Immature natural killer cell (primary cell): ENCODE measurements at places on chromosomes 7 and 10.

- DNase-seq = no peak
- no peak overlapping the region for H3K4me3 ChIP-seq
- H3K27me3 ChIP-seq = peaks cover 7% of the 10 kb centered on the region
- H3K36me3 ChIP-seq = peaks cover 4% of the 10 kb centered on the region
- no peak overlapping the region for H3K27ac ChIP-seq
- H3K4me1 ChIP-seq = peaks cover 7% of the 10 kb centered on the region
These were observed 22.4 kb upstream of the AHR start for GRCh38 chr7:17275749-17276671.

- H3K27ac ChIP-seq = no peak overlapping the region
- no peaks in the 10 kb centered on the region for H3K4me1 ChIP-seq
- no peak for DNase-seq
- H3K4me3 ChIP-seq = no peak overlapping the region
These were observed 274.6 kb downstream of the KCND2 start for GRCh38 chr7:120547605-120548004.

- no peaks in the 10 kb centered on the region for H3K27me3 ChIP-seq
- H3K4me1 ChIP-seq = no peaks in the 10 kb centered on the region
- no peak overlapping the region for H3K4me3 ChIP-seq
- no peak overlapping the region for H3K27ac ChIP-seq
- DNase-seq = no peak
These were observed 391.8 kb upstream of the ETV1 start for GRCh38 chr7:14381306-14381705.

GRCh38 chr7:138237995-138238394 is 161.7 kb downstream of the AKR1D1 start:
- H3K27me3 ChIP-seq = no peaks in the 10 kb centered on the region
- no peak overlapping the region for H3K4me3 ChIP-seq
- no peak overlapping the region for H3K27ac ChIP-seq
- no peaks in the 10 kb centered on the region for H3K4me1 ChIP-seq
- no peaks in the 10 kb centered on the region for H3K36me3 ChIP-seq

DNA sequence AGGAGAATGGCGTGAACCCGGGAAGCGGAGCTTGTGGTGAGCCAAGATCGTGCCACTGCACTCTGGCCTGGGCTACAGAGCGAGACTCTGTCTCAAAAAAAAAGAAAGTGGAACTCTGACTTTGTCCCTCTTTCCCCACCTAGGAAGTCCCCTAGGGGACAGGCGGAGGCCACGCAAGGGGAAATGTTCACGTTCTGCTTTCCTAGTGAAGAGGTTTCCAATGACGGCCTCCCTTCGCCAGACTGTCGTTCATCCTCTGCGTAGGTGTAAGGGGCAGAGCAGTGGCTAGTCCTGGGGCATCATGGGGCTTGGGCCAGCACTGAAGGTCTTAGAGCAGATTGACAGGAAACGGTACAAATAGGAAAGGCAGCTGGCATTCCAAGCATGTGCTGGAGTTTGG is 30.6 kb downstream of the SUFU start:
- DNase-seq = no peak
- no peaks in the 10 kb centered on the region for H3K27me3 ChIP-seq
- no peak overlapping the region for H3K4me3 ChIP-seq
- peaks cover 11% of the 10 kb centered on the region for H3K4me1 ChIP-seq
- H3K36me3 ChIP-seq = no peaks in the 10 kb centered on the region
- no peak overlapping the region for H3K27ac ChIP-seq

- DNase-seq = no peak
- H3K27ac ChIP-seq = no peak overlapping the region
- no peak overlapping the region for H3K4me3 ChIP-seq
- H3K27me3 ChIP-seq = peaks cover 2% of the 10 kb centered on the region
- H3K36me3 ChIP-seq = no peaks in the 10 kb centered on the region
These were observed 103.1 kb upstream of the DGKB start for GRCh38 chr7:15005672-15006071.

DNA sequence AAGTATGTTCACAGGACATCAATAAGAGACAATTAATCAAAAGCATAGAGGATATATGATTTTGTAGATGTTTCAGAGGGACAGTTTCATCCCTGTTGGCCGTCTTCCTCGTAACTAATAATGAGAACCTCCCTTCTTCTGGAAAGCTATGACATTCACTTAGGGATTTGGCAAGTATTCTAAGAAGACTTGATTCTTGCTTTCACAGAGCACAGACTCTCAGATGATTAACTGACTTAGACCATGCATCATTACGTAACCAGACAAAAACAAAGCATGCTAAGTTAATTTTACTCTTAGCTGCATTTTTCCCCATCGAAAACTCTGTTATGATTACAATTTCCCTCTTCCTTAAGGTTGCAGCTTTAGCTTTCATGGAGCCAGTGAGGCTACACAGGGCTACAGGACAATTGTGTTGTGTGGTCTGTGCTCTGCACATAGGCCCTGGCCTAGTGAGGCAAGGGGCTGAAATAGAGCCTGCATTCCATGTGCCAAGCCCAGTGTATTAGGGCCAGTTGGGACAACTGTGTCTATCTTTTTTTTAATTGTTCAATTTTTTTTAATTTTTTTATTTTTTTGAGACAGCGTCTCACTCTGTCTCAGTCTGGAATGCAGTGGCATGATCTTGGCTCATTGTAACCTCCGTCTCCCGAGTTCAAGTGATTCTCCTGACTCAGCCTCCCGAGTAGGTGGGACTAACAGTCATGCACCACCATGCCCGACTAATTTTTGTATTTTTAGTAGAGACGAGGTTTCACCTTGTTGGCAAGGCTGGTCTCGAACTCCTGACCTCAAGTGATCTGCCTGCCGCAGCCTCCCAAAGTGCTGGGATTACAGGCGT is 105.3 kb downstream of the PLXDC2 start:
- no peak overlapping the region for H3K4me3 ChIP-seq
- DNase-seq = no peak
- no peak overlapping the region for H3K27ac ChIP-seq
- H3K36me3 ChIP-seq = peaks cover 4% of the 10 kb centered on the region
- H3K4me1 ChIP-seq = peaks cover 7% of the 10 kb centered on the region
- H3K27me3 ChIP-seq = no peaks in the 10 kb centered on the region

DNA sequence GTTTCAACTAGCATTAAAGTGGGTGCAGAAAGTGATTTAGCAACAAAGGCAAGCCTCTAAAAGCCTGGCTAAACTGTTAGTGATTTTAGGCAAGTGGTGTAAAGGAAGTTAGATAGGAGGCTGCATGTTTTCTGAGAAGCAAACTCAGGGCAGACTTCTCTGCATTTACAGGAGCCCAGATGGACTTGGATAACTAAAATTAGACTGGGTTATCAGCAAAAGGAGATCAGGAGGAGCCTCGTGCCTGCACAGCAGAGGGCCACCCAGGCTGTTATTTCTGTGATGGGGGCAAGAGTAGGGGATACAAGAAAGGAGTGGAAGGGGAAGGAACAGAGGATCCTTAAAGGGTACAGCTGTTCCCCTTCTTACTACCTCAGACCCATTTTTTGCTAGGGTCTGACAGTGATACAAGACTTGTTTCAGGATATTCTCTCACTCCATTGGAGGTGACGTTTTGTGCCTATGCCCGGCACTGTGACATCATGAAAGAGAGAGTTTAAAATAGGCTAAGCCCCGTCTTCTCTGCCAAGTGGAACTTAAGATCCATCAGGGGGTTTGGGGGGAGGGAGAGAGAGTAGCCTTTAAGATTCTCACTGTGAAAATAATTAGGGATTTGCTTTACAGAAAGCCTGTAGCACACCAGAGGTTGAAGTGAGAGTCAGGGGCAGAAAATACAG is 49.6 kb upstream of the PDCD4 start:
- no peak overlapping the region for H3K27ac ChIP-seq
- no peaks in the 10 kb centered on the region for H3K27me3 ChIP-seq
- no peak overlapping the region for H3K4me3 ChIP-seq
- H3K36me3 ChIP-seq = no peaks in the 10 kb centered on the region

- no peaks in the 10 kb centered on the region for H3K36me3 ChIP-seq
- DNase-seq = no peak
- H3K4me3 ChIP-seq = no peak overlapping the region
These were observed 46.7 kb downstream of the PARD3 start for GRCh38 chr10:34768261-34768971.

DNA sequence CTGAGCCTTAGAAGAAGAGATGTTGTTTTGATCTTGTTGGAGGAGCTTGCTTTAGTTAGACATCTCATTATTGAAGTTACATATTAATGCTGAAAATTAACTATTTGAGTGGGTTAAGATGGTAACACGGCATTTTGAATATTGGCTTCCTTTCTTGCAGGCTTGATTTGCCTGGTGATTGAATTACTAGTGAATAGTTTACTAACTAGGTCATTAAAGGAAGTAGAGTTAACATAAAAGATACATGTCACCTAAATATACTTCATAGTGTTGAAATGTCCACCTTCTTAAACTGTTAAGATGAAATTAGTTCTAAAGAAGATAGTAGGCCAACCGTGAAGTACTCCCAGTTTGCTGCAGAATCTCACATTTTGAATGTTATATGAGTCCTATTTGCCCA is 18.5 kb downstream of the MPLKIP start:
- H3K27me3 ChIP-seq = no peaks in the 10 kb centered on the region
- H3K4me1 ChIP-seq = peaks cover 7% of the 10 kb centered on the region
- no peak for DNase-seq

GRCh38 chr7:75617634-75618234 is 121.0 kb downstream of the HIP1 start:
- H3K36me3 ChIP-seq = no peaks in the 10 kb centered on the region
- peak; percentile 80 for DNase-seq
- peaks cover 3% of the 10 kb centered on the region for H3K27me3 ChIP-seq
- H3K27ac ChIP-seq = peak overlapping the region; percentile 89
- H3K4me3 ChIP-seq = peak overlapping the region; percentile 75
- H3K4me1 ChIP-seq = peaks cover 56% of the 10 kb centered on the region

DNA sequence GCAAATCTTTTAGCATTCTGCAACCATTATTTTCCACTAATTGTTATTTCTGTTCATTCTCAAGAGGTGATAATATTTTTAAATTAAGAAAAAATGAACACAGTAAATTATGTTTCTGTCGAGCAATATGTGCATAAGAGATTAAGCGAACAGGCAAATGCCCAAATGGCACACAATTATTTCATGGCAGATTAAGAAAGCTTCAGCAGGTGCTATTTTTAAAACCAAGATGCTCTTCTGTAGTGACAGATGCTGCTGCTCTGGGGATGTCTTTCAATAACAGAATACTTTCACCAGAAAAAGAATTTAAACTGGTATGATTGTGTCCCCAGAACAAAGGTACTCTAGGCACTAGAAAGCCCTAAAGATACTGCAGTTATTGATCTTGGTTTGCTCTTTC is 412.7 kb upstream of the SORCS1 start:
- H3K36me3 ChIP-seq = no peaks in the 10 kb centered on the region
- no peak overlapping the region for H3K4me3 ChIP-seq
- no peak overlapping the region for H3K27ac ChIP-seq
- DNase-seq = no peak
- H3K27me3 ChIP-seq = no peaks in the 10 kb centered on the region

- H3K4me1 ChIP-seq = no peaks in the 10 kb centered on the region
- no peak overlapping the region for H3K27ac ChIP-seq
- peaks cover 4% of the 10 kb centered on the region for H3K36me3 ChIP-seq
- no peak for DNase-seq
- no peak overlapping the region for H3K4me3 ChIP-seq
These were observed 280.0 kb downstream of the RPS24 start for GRCh38 chr10:78313636-78314035.

DNA sequence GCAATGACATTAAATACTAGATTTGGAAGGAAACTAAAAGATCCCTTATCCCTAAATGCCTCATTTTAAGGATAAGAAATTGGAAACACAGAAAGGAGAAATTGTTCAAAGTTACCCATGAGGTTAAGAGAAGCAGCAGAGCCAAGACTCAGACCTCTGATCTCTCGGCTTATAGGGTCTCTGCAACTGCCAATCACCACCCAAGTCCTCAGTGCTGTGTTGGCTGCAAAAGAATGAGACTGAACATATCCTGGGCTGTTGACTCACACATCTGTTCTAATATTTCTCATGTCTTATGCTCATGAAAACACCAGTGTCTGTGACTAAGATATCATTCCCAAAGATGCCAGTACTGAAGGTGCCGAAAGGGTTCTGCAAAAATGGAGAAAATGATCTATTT is 153.3 kb downstream of the XPNPEP1 start:
- H3K4me3 ChIP-seq = no peak overlapping the region
- no peak for DNase-seq
- no peaks in the 10 kb centered on the region for H3K4me1 ChIP-seq
- H3K27ac ChIP-seq = no peak overlapping the region
- H3K36me3 ChIP-seq = no peaks in the 10 kb centered on the region

GRCh38 chr7:104299323-104299722 is 29.1 kb upstream of the LHFPL3 start:
- no peak overlapping the region for H3K4me3 ChIP-seq
- no peak for DNase-seq
- peaks cover 3% of the 10 kb centered on the region for H3K27me3 ChIP-seq
- H3K27ac ChIP-seq = no peak overlapping the region

GRCh38 chr7:95470452-95470851 is 15.3 kb upstream of the ASB4 start:
- no peaks in the 10 kb centered on the region for H3K36me3 ChIP-seq
- no peak overlapping the region for H3K4me3 ChIP-seq
- peaks cover 9% of the 10 kb centered on the region for H3K4me1 ChIP-seq

- peaks cover 2% of the 10 kb centered on the region for H3K36me3 ChIP-seq
- H3K4me3 ChIP-seq = peak overlapping the region; percentile 98
- H3K4me1 ChIP-seq = peaks cover 92% of the 10 kb centered on the region
- no peak for DNase-seq
- H3K27ac ChIP-seq = peak overlapping the region; percentile 99
These were observed 868 bp upstream of the PDCD4 start for GRCh38 chr10:110870823-110871297.

DNA sequence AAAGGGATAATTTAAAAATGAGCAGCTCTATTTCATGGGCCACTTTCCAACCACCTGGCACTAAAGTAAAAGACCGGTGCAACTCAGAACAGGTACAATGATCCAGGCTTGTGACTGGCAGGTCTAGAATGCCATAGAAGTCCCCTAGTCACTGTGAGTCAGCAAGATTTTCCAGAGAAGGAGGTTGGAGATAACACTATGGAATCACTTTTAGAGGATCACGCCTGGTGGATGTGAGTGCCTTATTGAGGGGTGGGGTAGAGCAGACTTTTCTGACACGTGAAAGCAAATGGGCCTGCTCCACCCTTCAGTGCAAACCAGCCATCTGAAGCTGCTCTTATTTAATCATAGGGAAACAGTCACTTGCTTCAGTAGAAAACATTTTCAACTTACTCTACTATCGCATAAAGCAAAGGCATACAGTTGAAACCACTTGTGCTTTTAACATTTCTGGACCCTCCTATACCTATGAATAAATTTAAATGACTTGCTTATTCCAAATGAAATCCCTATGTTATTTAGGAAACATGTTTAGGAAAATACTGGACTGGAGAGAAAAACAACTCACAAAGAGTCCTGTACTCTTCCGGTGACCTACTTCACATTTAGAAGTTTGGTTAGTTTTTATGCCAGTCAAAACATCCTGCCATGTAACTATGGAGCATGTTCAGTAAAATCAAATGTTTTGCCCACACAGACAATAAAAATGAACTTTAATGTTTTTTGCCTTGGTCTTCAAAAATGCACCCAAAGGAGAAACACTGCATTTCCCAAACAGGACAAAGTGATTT is 21.5 kb upstream of the AKR1C1 start:
- H3K4me3 ChIP-seq = no peak overlapping the region
- no peak for DNase-seq
- H3K27ac ChIP-seq = no peak overlapping the region
- H3K4me1 ChIP-seq = no peaks in the 10 kb centered on the region
